ENCODE measurements at places on chromosomes 3 and 15.

DNA sequence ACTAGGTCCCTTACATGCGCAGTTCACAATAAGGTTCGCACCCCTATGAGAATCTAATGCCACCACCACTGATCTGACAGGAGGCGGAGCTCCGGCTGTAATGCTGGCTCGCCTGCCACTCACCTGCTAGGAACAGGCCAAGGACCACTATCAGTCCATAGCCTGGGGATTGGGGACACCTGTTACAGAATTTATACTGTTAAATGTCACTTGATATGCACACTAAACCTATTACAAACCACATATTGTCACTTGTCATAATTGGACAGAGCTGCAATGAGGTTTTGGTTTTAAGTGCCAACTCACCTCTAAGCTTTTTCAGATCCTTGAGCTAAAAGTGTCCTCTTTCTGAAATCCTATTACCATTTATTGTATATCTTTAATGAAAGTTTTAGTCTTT, 507.9 kb upstream of the TPRG1 start:
- no peak for DNase-seq

GRCh38 chr15:32717426-32718226, at the start of gene GREM1:
TSS of gene GREM1 (plus strand) at chr15:32718004. CDS start at chr15:32730691, 12,687 bp downstream.
- no peak for DNase-seq

DNA sequence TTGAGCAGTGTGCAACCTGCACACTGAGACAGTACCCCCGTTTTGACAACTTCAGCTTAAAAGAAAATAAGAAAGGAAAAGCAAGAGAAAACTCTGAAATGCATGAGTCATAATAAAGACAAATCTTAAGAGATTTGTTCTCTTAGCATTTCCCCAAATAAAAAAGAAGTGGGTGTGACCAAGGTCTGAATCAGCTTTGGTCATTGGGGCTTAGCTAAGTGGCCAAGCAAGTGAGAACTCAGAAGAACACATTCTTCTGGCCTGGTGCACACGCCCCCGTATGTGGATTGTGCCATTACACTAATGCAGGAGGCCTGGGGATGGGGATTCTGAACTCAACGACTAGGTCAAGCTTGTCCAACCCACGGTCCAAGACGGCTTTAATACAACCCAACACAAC, 56.9 kb upstream of the PDZRN3 start:
- no peak for DNase-seq

- no peak for DNase-seq
Measured at GRCh38 chr3:11556851-11557644, 86.7 kb downstream of the VGLL4 start.

GRCh38 chr3:123686251-123686650, 101.4 kb upstream of the HACD2 start:
- no peak for DNase-seq

DNA sequence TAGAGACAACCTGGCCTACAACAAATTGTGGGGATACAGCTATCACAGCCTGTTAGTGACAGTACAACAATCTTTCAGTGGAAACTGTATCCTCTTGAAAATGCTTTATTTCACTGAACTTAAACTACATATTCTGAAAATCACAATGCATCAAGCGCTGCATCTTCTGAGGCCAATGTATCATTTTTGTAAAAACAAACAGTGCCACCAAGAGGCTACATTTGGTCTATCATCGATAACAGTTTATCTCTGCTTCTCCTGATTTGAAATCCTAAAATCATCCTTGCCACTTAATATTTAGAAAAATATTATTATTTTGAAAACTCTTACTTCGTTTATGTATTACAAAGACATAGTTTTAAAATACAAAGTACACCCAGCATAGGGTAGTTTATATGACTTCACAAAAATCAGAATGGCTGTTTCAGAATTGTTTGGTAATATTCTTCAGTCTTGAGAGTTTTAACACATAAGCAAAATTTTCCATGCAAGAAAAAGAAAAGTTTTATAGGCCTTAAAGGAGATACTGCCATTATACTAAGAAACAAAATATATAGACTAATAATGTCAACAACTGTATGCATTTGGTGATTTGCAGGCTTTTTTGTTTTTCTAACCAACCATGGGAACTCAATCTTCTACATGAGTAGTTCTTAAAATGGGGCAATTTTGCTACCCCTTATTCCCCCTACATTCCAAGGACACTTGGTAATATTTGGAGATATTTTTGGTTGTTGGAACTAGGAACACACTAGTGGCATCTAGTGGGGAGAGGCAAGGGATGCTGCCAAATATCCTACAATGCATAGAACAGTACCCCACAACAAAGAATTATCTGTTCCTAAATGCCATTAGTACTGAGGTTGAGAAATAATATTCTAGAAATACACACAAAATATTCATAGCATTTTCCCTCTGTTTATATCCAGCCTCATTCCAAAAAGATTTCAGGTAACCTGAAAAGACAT, 42.3 kb downstream of the WDR72 start:
- DNase-seq = no peak

GRCh38 chr3:170714122-170714521, 128.2 kb upstream of the SLC7A14 start:
- no peak for DNase-seq

- no peak for DNase-seq
Measured at GRCh38 chr15:62416526-62416925, 251.4 kb upstream of the C2CD4B start.

GRCh38 chr3:148923592-148923991, 58.5 kb downstream of the CPA3 start:
- no peak for DNase-seq

DNA sequence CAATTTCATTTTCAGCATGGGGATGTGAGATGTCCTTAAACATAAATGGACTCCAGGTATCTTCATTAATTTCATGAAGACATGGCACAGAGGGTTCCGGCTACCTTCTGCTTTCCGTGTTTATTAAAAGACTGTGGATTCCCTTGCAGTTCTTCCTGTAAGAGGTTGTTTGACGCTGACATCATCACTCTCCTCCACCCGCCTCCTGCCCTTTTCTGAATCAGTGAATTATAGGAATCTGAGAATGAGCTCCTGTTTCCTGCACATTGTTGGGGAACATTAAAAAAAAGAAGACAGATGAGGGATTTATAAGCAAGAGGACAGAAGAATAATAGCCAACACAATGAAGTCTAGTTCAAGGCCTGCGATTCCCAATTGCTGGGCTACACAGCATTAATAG, 191.3 kb downstream of the LPP start:
- DNase-seq = no peak

GRCh38 chr3:143849854-143850549, 1.7 kb upstream of the SLC9A9 start:
- DNase-seq = no peak

DNA sequence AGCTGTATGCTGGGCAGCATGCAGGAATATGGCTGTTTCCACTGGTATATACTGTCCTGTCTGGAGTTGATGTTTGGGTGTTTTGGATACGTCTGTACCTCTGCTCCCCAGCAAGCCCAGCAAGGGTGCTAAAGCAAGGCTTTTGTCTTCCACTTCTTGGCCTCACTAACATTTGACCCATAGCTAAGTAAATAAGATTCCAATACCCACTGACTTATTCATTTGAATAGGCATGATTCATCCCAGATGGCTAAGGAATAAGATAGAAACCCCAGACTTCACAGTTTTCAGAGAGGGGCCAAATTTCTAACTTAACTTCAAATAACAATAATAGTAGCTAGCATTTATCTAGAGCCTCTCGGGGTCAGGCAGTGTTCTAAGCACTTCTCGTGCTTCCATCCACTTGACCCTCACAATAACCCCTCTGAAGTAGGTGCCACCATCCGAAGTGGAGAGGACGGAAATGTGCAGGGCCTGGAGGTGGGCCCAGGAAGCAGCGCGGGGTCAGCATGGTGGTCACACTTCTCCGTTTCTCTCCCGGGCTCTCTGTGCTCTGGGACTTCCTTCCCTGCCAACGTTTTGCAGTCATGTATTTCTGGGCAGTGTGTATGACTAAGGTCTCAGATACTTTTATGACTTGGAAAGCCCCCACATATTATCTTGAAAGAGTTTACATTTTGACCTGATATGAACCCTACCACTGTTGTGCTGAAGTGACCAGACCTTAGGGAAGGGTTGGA, 39.3 kb downstream of the LRRK1 start:
- DNase-seq = no peak

DNA sequence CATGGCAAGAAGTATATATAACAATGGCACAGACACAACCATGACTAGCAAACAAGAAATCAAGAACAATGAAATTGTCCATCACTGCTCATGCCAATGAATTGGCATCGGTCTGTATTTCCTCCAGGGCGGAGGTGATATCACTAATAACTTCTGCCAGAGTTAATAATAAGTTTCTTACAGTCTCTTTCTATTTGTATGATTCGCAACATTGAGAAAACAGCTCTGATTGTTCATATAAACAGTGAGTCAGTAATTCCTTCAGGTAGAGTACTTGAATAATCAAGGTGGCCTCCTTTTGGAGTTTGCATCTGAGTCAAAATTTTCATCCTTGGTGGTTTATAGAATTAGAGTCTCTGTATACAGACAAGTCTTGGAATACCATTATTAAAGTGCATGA, 8.3 kb upstream of the SPICE1 start:
- no peak for DNase-seq

DNA sequence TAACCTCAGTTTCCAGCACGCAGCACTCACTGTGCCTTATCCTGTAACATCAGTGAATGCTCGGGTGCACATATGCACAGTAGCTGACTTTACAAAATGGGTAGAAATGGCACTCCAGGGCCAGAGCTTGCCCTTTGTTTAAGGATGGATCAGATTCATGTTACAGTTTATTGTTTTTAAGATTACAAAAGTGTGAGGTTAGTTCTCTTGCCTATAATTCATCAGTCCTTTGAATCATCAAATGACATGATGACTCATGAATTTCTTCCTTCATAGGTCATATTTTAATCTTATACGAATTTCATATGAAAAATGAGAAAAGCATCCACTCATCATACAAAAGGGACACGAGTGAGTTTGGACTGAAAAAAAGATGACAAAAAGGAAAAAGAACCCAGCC, 545.3 kb downstream of the GBE1 start:
- DNase-seq = no peak

DNA sequence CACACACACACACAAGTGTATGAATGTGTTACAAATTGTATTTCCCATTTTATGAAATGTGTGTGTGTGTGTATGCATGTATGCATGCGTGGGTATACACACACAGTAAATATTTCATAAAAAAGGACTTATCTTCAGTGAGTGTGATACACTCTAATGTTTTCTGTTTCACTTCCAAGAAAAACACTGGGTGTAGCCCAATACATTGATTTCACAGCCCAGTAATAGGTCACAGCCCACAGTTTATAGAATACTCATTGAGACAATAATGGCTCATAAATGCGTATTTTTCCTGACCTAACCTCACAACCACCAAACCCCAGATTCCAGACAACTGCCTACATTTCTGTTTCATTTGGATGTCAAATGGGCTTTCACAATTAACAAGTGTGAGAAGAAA, 619.5 kb downstream of the MAGI1 start:
- DNase-seq = no peak

DNA sequence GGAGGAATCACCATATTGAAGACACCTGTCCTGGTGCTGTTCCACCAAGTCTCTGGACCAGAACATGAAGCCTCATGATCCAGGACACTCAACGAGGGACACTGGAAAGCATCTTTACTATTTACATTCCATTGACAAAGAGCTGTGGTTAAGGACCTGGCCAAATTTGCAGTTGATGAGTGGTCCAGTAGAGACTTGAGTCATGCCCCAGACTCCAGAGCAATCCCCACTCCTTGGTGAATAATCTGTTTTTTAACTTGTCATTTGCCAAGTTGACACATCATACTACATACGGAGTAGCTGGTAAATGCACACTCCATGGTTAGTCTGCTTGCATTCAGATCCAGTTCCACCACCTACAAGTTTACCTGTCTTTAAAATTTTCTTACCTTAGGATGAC, 1.2 kb upstream of the COL6A6 start:
- DNase-seq = no peak

DNA sequence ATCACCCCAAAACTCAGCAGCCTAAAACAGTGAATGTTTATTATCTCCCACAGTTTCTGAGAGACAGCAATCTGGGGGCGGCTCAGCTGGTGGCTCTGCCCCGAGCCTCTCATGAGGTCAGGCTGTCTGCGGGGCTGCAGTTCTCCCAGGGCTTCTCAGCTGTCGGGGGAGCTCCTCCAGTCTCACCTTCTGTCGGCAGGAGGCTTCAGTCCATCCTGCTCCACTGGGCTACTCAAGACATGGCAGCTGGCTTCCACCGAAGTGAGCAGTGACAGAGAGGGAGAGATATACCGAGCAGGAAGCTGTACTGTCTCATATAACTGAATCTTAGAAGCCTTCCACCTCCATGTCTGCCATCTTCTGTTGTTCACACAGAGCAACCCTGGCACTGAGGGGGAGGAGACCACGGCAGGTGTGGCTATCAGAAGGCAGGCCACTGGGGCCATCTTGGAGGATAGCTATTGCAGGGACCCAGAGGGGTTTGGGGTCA, 72.8 kb upstream of the ITGA11 start:
- DNase-seq = no peak

- no peak for DNase-seq
Measured at GRCh38 chr15:98134905-98135304, 174.4 kb downstream of the ARRDC4 start.

- DNase-seq = no peak
Measured at GRCh38 chr15:44641651-44642050, 21.8 kb downstream of the SPG11 start.

DNA sequence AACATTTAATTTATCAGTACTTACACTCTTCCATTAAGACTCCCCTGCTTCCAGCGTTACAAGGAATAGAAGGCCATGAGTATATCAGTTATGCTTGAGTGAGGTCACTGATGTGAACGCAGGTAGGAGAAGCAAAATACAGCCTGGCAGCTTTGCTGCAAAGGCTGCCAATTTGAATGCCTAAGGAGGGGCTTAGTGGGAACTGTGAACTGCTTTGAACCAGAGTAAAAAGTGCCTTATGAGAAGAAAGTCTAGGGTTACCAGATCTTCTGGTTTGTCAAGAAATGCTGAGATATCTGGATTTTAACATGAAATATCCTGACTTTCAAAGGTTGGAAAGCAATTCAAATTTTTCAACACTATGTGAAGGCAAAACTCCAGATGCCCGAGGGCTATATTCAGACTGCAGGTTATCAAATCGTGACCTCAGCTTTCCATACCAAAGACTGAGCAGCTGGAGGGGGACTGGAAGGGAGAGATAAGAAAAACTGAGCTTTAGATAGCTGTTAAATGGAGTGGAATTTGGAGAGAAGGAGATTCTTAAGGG, 446.3 kb upstream of the NECTIN3 start:
- DNase-seq = no peak

- no peak for DNase-seq
Measured at GRCh38 chr3:193114431-193115340, 126.3 kb upstream of the PLAAT1 start.

DNA sequence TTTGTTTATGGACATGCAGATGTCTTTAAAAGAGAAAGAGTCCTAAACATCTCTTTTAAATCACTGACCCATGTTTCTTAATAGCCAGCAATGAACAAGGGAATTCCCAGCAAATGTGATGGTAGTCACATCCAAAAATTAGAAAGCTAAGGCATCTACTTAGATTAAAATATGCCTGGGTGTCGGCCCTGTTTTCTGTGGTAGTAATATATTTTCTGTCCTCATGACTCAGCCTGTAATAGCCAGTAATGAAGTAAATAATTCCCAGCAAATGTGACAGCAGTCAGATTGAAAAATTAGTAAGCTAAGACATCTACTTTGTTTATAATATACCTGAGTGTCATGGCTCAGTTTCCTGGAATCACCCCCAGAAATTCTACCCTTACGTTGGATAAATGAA, 60.6 kb upstream of the MYRIP start:
- no peak for DNase-seq
